ENCODE measurements at places on chromosomes 5 and 9. TPM values are rescaled to one million over a fixed set of nuclear protein-coding genes. Genes with fewer than 3 reads are reported as not detected.

DNA sequence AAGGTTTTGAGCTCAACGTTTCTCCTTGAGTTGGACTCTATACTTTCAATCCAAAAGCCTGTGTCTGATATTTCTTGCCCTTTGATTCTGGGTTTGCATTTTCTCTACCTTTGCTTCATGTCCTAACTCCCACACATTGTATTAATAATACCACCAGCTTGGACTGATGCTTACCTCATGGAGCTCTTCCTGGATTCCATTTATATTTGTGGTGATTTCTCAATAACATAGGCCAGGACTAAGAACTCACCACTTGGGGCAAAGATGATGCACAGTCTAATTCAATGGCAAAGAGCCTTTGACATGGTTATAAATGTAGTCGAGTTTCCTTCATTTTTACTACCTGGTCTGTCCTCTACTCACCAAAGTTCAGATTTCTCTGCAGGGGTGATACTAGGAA is 27.5 kb upstream of the EFNA5 start:
- no peaks in the 10 kb centered on the region for H3K27me3 ChIP-seq
- H3K4me1 ChIP-seq = no peaks in the 10 kb centered on the region
- no peak for DNase-seq
- no peak overlapping the region for H3K27ac ChIP-seq

DNA sequence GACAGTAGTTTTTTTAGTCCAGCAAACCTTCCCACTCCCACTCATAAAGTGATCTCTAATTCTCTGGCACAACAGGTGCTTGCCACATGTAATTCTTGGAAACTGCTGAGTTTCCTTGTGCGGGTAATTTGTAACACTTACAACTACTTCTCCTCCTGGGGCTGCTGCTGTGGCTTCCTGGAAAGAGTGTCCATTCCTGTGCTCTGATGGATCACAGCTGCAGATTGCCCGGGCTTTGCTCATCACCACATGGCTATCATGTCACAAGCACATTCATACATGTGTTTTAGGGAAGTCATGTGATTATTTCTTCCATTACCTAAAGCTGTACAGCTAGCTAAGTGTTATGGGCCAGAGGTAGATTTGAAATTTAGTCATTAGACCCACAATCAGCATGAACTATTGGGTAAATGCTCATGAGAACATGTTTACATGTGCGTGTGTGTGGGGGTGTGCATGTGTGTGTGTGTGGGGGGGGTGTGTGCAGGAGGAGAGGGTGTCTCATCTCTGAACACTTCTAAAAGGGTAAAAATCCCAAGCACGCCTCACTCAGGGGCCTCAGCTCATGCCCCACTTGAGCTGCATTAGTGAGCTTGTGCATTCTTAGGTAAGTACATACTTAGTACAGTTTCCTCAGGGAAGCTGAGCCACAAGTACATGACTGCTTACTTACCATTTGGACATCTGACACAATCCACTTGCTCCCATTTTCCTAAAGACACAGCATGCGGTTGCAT is 118.1 kb upstream of the CCDC112 start:
- H3K36me3 ChIP-seq = no peaks in the 10 kb centered on the region
- H3K4me1 ChIP-seq = peaks cover 5% of the 10 kb centered on the region
- no peak overlapping the region for H3K4me3 ChIP-seq
- no peaks in the 10 kb centered on the region for H3K27me3 ChIP-seq
- no peak for DNase-seq

GRCh38 chr9:35490910-35491465 is 1.1 kb downstream of the RUSC2 start:
- H3K4me1 ChIP-seq = peaks cover 28% of the 10 kb centered on the region
- H3K27me3 ChIP-seq = no peaks in the 10 kb centered on the region
- H3K36me3 ChIP-seq = no peaks in the 10 kb centered on the region
- peak overlapping the region; percentile 95 for H3K27ac ChIP-seq

DNA sequence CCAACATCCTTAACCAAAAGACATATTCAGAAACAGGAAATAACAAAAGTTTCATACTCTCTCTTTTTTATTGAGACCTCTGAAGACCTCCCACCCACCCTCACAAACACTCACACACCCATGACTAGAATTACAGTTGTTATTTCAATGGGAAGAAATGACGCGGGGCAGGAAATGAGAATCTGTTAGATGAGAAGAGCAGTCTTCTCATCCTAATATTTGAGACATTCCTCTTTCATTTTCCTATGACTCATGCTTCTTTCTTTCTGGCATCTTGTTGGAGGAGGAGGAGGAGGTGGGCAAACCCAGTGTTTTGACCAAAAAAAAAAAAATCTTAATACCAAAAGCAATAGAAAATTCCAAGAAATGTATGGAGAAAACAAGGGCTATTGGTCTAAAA is 179.5 kb upstream of the TARS1 start:
- no peak overlapping the region for H3K27ac ChIP-seq
- H3K4me1 ChIP-seq = no peaks in the 10 kb centered on the region
- no peaks in the 10 kb centered on the region for H3K27me3 ChIP-seq
- DNase-seq = no peak
- no peaks in the 10 kb centered on the region for H3K36me3 ChIP-seq

CNTNAP3B gene
- 11.2 TPM for total RNA-seq

Data from body of pancreas (tissue), 4 donors.